ENCODE measurements at places on chromosomes 6 and 20. TPM values are rescaled to one million over a fixed set of nuclear protein-coding genes. Genes with fewer than 3 reads are reported as not detected.
A peak's percentile ranks its signal among the peaks of the same experiment; 100 is the strongest.

OR2H1 gene
- total RNA-seq, result not detected

CARMIL1 gene
- total RNA-seq, result 13.4 TPM

CPNE5 gene
- total RNA-seq, result 0.63 TPM

CLPSL2 gene
- not detected for total RNA-seq

BLCAP gene
- total RNA-seq, result 29.1 TPM

DNA sequence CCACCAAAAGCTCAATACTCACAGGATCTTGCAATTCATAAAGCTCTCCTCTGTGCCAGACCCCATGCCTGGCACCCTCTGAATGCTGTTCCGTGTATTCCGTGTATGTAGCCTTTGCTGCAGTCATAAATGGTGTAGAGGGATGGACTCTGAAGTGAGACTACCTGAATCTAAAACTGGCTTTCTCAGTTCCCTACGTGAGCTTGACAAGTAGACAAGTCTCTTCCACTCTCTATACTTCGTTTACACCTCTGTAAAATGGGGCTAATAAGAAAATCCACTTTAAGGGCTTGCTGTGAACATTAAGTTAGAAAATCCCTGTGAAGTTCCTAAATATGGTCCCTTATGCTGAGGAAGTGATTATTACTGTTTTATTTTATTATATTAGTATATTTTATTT lies 31.5 kb downstream of the PPP1R16B start:
- no peak for DNase-seq

- no peak for DNase-seq
Measured at GRCh38 chr6:35312807-35313206, 15.2 kb downstream of the DEF6 start.

DNA sequence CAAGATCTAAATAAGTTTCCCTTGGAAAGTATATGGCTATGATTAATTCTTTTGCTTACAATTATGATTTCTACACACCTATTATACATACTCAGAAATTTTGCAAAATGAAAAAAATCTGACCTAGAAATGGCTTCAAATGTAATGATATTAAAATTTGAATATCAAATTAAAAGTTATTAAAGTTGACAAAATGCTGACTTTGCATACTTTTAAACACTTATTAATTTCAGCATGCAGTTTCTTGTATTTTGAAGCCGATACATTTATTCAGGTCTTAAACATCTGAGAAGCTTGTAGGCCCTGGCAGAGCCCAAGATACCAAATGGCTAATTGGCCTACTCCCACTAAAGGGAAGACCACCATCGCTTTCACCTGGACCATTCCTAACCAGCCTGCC lies 59.8 kb downstream of the SMLR1 start:
- DNase-seq, result no peak

GRCh38 chr6:16183187-16183664 lies 54.3 kb downstream of the MYLIP start:
- DNase-seq, result peak; percentile 33

DNA sequence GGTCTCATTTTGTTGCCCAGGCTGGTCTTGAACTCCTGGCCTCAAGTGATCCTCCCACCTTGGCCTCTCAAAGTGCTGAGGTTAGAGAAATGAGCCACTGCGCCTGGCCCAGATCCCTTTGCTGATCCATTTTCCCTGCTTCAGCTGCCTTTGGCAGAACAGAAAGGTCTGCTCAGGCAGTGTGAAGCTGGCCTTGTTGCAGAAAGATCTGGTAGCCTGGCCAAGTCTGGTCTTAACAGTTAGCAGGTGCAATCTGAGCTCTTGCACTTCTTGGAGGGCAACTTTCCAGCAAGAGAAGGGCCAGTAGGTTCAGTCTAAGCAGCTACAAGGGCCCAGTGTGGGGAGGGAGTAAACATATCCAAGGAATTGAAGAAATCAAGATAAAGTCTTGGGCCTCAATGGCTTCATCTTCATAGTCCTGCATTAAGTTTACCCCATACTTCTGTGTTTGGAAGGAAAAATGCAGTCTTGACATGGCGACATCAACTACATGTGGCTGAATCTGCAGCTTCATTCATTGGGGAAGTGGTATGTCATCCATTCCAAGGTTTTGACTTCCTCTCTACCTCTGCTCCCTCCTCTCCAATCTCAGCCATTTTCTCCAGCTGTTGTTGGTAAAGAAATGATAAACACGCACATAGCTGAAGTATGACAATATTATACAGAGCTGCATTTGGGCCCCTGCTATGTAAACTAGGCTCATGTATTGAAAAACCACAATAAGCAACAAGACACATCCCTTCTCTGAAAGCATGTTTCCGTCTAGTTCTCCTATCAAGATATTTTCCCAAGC lies 39.0 kb upstream of the NEDD9 start:
- no peak for DNase-seq
